Jurkat, Clone E6-1 (cell line): ENCODE measurements at places on chromosomes 3 and 15.

- DNase-seq, result no peak
These were observed 52.3 kb downstream of the PCSK6 start for GRCh38 chr15:101437209-101437608.

DNA sequence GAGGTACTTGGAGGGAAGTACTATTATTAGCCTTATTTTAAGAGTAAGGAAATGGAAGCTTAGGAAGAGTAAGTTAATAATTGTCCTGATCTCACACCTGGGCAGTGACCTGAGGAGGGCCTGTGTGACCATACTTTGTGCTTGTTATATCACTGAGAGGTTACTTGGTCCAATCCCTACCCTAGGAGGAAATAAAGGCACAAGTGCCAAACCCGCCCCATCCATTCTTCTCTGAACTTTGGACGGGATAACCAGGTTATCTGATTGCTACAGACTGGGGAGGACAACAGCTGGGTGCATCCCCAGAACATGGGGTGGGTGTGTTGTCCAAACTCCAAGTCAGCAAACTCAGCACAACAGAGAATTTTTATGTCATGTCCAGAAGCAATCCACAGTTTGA, 77.7 kb upstream of the NR2E3 start:
- DNase-seq, result no peak

- DNase-seq, result no peak
These were observed 30.0 kb upstream of the SLC2A2 start for GRCh38 chr3:171056528-171056927.

DNA sequence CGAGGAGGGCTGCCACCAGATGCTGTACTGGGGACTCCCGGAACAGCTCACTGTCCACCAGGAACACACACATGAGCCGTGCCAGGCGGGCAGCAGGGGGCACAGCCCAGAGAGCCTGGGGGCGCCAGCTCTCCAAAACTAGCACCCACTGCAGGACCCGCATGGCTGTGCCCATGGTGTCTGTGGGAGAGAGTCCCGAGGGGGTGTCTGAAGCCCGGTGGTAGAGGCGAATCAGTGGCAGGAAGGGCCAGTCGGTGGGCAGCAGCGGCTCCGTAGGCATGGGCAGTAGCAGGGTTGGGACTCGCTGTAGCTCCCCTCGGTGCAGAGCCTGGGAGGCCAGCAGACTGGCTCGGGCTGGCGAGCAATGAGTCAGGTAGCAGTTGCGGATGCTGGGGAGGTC, 7.0 kb upstream of the LTK start:
- DNase-seq, result no peak

GRCh38 chr3:127444761-127445160, 145.8 kb downstream of the TPRA1 start:
- no peak for DNase-seq

- DNase-seq, result no peak
These were observed 17.9 kb downstream of the SHF start for GRCh38 chr15:45169608-45170480.

GRCh38 chr3:43013743-43014155, 34.6 kb downstream of the GASK1A start:
- DNase-seq, result no peak

DNA sequence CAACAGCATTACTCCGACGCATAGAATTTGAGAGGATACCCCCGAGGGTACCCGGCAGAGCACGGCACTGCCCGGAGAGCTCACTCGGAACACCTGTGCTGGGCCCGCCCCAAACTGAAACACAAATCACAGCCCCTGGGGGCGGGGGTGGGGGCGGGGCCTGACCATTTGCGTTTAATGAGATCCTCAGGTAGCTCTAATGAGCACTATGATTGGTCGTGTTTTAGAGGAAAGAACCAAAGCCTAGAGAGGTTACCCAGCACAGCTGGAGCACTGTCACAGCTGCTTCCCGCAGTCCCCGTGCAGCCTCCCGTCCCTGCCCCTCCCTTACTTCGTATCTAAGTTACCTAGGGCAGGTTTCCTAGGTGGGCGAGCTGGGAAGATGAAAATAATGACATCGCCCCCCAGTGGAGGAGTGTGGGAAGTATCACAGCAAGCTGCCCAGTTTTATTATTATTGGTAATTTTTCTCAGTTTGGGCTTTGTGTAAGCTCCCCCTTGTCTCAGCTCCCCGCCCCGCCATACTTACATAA, 187.1 kb downstream of the PDE8A start:
- DNase-seq, result peak; percentile 14

DNA sequence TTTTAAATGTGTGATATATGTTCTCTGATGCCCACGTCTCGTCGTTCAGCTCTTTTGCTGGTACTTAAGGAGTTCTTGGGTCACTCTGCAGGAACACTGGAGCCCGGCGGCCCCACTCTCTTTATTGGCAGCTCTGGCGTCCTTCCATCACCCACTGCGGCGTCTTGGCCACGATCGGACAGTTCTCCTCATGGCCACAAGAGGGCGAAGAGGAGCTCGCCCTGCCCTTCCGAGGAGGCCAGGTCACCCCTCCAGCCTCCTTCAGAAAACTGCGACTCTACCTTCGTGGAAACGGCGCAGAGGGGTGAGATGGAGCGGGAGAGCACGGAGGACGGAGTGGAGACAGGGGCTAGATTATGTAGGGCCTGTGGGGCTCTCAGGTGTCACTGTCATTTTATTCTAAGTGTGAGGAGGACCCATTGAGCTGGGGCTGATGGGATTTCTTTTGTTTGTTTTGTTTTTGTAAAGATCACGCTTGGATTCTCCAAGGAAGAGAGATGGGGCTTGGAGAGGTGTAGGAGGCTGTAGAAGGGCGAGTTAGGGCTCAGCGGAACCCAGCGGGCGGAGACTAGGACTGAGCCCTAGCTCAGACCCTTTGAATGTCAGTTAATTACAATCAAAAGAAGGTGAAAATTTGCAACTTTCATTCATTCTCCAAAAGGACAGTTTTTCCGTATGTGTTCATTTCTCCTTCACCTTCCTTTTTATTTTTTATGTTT, 28.0 kb upstream of the GABRA5 start:
- peak; percentile 8 for DNase-seq

DNA sequence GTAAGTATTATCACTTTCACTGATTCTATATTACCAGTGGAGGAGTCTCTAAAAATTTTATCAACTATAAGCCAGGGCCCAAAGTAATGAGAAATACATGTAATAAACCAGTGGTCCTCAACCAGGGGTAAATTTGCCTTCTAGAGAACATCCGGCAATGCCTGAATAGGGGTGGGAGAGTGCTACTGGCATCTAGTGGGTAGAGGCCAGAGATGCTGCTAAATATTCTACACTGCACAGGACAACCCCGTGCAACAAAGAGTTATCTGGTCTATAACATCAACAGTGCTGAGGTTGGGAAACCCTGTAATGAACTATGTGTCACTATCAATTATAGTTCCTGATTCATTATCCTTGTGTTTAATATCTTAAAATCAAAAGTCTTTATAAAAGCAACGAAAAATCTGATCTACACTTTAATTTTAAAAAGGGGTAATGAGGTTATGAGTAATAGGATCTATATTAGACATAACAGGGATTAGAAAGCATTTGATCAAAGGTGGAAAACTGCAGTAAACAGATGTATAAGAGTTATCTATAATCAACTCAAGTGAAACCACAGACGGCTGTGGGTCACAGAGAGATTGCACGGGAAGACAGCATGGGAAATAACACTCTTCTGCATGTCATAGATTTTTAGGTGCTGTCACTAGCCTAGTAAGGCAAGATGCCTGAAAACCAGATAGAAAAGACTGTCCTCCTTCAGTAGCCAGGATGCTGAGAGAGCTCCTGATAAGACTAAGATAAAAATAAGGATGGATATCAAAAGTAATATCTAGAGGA, 2.0 kb downstream of the LYSMD2 start:
- peak; percentile 71 for DNase-seq

GRCh38 chr3:99741588-99741987, 76.1 kb upstream of the CMSS1 start:
- DNase-seq, result no peak

DNA sequence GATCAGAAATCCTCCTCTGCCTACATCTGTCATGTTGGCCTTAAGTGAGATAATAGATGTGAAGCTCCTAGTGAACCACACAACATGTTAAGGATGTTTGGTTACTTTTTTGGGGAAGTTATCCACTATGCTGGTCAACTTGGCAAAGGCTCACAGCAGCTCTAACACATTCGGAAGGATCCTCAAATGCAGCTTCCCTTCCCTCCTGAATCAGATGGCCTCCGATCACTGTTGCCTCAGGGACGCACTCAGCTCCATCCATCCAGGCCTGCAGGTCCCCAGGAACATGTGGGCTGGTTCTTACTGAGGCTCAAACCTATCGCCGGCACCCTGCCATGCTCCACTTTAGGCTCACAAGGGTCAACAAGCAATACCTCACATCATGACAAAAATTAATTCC, 67.9 kb downstream of the CORO2B start:
- DNase-seq, result no peak

- no peak for DNase-seq
These were observed 23.9 kb downstream of the ILDR1 start for GRCh38 chr3:121998030-121998580.

DNA sequence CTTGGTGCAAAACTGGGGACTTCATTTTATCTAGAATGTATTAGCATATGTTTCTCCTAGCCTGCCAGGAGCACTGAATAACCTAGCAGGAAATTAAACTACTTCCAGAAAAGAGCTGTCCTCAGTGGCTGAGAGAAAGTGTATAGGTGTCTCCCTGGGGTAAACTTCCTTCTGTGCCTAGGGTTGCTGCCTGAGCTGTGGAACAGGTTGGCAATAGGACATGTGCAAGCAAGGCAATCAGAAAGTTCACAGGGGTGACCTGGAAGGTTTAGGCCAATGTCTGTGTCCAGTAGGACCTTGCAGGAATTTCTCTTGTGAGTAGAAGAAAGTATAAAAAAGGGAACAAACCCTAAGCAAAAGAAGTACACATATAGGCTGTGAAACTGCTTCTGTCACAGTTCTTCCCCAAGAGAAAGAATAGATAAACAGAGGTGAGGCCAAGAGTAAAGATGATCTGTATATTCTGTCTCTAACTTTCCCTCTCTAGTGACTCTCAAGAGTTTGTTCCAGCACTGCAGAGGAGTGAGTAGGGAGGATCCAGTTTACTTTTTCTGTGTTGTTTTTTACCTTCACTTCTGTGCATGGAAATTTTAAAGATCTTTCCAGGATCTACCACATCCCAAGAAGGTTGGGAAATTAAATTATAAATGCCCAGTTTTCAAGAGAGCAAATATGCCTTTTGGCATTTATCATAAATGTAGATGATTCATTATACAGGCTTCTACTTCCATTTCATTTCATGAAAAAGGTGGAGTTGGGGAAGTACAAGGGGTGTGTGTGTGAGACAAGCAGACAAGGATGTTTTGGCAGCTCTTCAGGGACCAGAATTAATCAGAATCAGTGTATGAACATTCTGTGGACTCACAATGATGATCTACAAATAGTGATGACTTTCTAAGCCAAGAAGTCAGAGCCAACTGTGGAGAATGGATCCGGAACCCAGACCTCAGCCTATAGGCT, 155.2 kb downstream of the RBPMS2 start:
- no peak for DNase-seq

DNA sequence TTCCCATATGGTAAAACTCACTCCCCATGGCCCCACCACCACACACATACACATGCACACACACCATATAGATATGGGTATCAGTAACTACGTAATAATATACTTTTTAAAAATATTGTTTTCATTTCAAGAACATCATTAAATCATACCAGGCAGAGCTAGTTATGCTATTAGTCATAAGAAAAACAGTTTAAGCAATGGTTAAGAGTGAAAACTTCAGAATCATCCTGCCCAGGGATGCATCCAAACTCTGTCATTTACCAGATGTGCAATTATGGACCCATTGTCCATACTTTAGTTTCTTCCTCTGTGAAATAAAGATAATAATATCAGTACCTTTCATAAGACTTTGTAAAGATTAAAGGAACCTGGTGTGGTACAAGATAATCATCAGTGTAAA, 608.3 kb downstream of the RBMS3 start:
- no peak for DNase-seq

DNA sequence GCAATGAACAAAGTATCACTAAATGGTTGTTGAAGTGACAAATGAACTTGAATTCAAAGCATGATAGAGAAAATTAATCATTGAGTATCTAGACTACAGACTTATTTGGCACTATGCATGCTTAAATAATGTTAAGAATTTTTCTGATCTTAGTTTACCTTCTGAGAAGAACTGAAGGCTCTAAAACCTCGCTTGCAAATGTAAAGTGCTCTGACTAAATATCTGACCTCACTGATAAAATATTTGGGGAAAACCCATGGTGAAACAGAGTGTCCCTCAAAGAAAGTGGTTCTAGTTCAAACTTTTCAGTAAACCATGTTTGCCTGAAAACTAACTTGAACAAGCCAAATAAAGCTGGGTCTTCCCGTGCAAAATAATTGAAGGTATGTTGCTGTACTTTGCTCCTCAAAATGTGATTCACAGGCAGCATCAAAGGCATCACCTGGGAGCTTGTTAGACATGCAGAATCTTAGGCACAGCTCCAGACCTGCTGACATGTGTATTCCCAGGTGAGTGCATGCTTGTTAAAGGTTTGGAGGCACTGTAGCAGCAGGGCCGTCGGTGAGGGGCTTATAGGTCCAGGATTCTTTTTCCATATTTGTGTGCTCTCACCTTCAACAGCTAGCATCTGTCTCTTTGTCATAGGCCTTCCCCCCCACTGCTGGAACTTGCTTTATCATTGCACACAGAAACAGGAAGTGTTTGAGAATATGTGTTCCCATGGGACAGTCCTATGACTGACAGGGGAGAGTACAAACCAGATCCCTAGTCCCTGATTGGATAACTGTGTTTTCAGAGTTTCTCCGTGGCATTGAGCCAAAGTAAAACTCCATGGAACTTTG, 524.2 kb upstream of the LMCD1 start:
- DNase-seq, result peak; percentile 1

DNA sequence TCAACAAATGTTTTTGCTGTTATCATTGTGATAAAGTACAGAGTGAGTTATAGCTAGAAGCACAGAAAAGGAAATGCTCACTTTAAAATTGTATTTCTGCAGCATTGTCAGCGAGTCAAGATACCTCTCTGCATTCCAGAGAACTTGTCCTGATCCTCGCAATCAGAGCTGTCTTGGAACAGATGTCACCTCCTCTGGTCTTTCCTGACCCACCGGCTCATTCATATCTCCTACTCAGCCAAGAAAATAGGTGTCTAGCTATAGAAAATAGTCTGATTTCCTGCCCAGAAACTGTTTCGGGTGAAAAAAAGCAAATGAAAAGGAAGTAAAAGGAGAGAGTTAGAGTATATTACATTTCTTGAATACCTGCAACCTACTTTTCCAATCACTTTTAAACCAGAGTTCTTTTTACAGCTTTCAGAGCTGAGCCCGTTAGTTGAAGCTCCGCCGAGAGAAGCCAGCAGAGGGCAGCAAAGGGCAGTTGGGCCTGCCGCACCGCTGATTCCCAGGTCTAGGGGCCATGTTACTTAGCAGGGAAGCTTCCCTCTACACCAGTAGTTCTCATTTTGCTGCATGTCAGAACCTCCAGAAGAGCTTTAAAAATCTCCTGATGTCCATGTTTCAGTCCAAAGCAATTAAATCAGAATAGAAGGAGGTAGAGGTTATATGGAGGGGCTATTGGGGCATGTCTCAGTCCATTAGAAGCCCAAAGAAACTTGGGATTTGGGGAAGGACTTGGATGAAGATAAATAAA, 185.7 kb upstream of the THRB start:
- DNase-seq, result peak; percentile 36

GRCh38 chr3:105304487-105304886, 62.2 kb upstream of the ALCAM start:
- no peak for DNase-seq
